ENCODE measurements at places on chromosomes 3 and 15.

- DNase-seq, result no peak
These were observed 4.9 kb downstream of the PRRT3 start for GRCh38 chr3:9947025-9947995.

GRCh38 chr3:62319570-62320243, 53.6 kb downstream of the FEZF2 start:
- no peak for DNase-seq

- no peak for DNase-seq
These were observed 11.1 kb downstream of the COL6A6 start for GRCh38 chr3:130528120-130528519.

- no peak for DNase-seq
These were observed 88.0 kb downstream of the TTBK2 start for GRCh38 chr15:42832576-42832975.

DNA sequence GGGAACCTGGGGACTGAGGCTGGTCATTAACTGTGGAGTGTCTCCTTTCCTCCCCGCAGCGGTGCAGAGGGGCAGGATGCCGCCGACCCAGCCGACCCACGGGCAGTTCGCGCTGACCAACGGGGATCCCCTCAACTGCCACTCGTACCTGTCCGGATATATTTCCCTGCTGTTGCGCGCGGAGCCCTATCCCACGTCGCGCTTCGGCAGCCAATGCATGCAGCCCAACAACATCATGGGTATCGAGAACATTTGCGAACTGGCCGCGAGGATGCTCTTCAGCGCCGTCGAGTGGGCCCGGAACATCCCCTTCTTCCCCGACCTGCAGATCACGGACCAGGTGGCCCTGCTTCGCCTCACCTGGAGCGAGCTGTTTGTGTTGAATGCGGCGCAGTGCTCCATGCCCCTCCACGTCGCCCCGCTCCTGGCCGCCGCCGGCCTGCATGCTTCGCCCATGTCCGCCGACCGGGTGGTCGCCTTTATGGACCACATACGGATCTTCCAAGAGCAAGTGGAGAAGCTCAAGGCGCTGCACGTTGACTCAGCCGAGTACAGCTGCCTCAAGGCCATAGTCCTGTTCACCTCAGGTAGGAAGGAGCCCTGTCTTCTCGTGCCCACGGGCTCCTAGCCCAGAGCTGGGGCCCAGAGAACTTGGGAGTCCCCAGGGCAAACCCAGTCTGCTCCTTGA, 3.7 kb downstream of the NR2F2 start:
- no peak for DNase-seq

GRCh38 chr3:194166682-194167479, 30.9 kb downstream of the HES1 start:
- no peak for DNase-seq

GRCh38 chr3:110646055-110646454, 425.6 kb upstream of the NECTIN3 start:
- no peak for DNase-seq

DNA sequence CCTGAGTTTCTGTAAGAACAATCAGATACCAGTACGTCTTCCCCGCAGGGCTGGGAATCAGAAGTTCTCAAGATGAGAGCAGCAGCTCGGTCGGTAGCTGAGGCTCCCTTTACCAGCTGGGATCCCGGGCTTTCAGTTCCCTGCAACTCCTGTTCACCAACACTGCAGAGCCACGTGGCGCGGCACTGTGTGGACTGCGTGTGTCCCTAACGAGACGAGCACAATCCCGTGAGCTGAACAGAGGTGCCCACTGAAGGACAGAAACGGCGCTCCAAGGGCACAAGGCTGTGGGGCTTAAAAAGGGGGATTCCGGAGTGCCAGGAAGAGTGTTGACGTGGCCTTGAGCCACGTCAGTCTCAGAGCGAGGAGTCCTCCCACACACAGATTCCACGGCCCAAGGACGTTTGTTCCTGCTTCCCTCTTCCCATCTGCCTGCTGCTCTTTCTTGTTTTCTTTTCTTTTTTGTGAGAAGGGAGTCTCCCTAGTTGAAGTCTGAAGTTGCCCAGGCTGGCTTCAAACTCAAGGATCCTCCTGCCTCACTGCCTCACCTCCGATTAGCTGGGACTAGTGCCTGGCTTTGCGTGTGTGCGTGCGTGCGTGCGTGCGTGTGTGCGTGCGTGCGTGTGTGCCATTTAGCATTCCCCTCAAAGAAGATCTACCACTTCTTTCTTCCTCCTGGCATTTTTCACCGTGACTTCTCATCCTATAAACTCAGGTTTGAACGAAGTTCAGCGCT, 37.1 kb upstream of the RPL35A start:
- DNase-seq, result peak; percentile 20

DNA sequence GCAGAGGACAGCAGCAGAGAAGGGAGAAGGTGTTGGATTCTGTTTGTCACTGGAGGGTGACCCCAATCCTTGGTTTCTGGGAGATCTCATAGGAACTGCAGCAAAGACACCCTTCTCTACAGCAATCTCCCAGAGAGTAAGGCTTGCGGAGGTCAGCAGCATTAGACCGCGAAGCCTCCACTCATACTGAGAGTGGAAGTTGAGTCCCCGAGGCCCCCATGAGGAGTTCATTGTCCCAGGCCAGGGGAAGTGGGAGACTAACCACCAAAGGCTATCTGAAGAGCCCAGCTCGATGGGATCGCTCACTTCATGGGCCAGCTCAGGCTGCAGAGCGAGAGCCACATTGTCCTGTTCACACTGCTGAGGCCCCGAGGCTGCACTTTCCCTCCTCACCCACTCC, 44.6 kb downstream of the GLDN start:
- DNase-seq, result no peak

DNA sequence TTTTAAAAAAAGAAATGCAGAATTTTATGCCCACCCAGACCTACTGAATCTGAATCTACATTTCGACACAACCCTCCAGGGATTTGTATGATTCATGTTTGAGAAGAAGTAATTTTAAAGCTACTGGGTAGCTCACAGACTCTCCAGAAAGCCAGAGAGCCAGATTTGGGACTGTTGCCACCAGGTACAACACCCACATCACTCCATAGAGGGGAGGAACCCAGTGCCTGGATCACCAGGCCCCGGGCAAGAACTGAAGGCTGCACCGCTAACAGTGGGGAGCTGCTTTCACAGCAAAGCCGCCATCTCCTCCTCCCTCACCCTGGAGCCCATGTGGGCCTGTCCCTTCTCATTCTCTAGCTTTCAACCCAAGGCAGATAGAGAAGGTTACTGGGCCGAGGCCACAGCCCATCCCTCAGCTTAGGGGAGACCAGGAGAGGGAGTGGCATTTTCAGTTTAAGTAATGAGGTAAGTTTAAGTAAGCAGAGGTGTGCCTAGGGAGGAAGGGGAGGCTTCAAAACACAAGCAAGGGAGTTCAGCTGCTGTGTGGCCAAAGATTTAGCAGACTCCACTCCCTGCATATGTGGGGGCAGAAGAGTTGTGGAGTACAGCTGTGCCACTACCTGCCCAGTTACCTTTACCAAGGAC, 109.8 kb downstream of the IL12A start:
- DNase-seq, result no peak

DNA sequence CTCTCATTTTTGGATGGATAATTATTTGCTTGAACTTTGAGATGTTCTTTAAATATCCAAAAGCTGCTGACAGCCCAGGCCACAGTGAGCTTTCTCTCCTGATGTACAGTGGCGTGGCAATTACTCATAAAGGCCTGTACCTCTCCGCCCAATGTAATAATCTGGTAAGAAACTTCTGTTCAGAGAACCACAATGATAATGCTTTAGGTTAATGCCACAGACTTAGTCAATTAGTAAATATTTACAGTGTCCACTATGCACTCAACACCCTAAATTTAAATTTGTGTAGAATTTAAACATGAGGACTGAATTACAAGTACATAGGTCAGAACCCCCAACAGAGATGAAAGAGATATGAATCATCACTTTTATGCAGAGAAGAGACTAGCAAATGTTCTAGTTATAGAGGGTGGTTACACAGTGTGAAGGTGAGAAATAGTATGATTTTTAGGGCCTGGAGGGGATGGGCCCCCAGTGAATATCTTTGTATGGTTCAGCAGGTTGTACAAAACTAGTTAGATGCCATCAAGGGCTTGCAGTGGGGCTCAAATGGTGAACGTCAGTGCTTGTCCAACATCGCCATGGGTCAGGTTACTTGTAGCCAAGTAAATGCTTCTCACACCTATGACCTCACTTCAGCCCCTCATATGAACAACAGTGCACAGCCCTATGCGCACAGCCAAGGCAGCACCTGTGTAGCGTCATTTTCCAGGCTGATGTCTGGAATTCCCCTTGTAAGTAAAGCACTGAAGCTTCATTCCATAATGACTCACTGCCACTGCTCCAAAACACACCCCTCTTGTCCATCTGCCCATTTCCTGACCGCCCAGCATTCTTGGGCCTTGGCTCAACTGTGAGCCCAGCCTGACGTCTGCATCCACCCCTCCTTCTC, 13.3 kb downstream of the ABHD2 start:
- no peak for DNase-seq

DNA sequence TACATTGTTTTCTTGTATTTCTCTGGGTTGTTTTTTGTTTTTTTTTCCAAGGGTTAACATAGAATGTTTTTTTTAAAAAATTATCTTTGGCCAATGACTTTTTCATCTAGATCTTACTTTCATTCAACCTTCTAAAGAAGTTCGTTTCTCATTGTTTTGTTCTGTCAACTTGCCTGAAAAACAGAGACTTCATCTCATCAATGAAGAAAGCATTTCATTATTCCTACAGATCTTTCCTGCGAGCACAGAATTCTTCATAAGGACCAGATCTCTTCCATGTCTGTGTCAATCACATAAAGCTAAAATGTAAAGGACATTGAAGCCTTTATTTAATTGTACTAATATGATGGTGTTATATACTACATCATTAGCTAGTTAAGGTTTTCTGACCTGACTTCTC, 9.7 kb upstream of the EIF3J start:
- DNase-seq, result no peak

DNA sequence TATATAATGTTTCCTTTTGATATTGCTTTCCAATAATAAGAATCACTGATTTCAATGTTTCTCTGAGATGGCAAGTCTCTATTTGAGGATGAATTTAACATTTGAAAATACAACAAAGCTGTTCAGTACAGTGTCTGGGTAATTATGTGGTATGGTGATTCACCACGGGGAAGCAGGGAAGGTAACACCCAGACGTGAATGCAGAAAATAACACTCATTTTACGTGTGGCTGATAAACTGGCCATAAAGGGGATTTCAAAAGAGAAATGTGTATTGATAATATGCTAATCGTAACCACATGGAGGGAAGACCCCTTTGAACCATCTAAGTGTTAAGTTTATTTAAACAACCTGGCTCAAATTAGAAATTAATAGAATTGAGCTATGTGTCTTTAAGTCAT, 344.6 kb downstream of the GRM7 start:
- DNase-seq, result no peak

GRCh38 chr3:21877214-21877754, 126.3 kb upstream of the ZNF385D start:
- DNase-seq, result no peak

- no peak for DNase-seq
These were observed 54.8 kb downstream of the SRGAP3 start for GRCh38 chr3:9194509-9195184.

DNA sequence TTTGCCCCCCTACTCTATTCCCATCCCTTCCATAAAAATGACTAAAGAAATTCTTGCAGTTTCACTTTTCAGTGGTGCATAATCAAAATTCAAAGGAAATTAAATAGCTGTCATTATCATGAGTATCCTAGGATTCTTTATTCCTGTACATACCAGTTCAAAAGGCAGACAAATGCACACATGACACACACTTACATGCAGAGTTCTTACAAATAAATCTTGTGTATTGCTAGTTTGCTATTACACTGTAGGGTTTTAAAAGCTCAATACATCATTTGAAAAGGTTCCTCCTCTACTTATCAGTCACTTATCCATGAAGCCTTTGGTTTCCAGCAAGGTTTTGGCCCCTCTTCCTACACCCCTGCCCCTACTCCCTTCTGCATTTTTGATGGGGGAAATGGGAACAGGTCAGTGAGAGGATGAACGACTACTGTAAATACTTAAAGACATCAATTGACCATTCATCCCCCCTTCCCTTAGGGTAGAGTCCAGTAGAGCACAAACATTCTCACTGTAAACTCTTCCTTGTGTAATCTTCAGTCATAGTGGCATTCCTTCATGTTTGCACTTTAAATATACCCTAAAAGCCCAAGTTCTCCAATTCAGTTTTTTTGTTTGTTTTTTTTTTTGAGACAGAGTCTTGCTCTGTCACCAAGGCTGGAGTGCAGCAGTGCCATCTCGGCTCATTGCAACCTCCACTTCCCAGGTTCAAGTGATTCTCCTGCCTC, 92.6 kb downstream of the SUCLG2 start:
- no peak for DNase-seq

DNA sequence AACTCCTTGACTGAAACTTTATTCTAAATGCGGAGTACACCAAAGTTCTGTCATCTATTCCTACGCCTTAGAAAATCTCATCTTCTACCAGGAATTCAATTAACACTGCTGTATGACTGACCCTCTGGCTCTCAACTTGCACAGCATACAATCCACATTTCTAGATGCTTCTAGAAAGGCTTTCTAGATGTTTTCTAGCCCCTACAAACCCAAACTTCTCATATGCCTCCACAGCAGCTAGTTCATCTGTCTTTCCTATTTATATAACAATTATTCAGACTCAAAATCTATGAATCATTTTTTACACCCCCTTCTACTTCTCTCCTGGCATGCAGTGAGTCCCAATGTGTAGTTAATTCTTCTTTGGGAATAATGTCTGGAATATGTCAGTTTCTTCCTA, 13.2 kb downstream of the INO80 start:
- DNase-seq, result no peak

- no peak for DNase-seq
These were observed 22.9 kb downstream of the MYLK start for GRCh38 chr3:123861081-123861836.

- no peak for DNase-seq
These were observed 83.9 kb downstream of the LEKR1 start for GRCh38 chr3:156910022-156910421.

DNA sequence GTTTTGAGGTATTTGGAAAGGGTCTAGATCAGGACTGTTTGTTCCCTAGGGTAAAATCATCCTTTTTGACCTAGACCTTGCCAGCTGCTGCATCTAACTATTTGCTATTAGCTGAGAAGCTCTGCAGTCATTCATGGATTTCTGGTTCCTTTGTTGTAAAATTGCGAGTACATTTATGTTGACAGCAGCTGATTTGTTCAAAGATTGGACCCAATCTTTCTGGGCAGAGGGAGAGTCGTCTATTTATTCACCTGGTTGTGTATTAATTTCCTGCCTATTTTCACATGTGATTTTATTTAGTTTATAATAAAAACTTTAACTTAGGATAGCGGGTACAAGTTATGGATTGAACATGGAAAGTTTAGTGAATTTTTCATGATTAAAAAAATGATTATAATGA, 236.3 kb downstream of the CNTN4 start:
- no peak for DNase-seq

GRCh38 chr3:157129803-157130466, 30.0 kb downstream of the CCNL1 start:
- DNase-seq, result no peak

- no peak for DNase-seq
These were observed 986.5 kb downstream of the ROBO2 start for GRCh38 chr3:78026318-78026828.

GRCh38 chr3:23455775-23456174, 252.6 kb downstream of the UBE2E2 start:
- DNase-seq, result no peak
